Hematopoietic multipotent progenitor cell treated with erythropoietin and hydrocortisone succinate and interleukin-3 and kit ligand, for 4 days (in vitro differentiated cells): ENCODE measurements at places on chromosomes 6 and 20.

GRCh38 chr6:52509281-52510212 is 67.3 kb downstream of the TRAM2 start:
- no peak for DNase-seq

- DNase-seq = no peak
Measured at GRCh38 chr20:6395695-6396094, 272.9 kb upstream of the FERMT1 start.

DNA sequence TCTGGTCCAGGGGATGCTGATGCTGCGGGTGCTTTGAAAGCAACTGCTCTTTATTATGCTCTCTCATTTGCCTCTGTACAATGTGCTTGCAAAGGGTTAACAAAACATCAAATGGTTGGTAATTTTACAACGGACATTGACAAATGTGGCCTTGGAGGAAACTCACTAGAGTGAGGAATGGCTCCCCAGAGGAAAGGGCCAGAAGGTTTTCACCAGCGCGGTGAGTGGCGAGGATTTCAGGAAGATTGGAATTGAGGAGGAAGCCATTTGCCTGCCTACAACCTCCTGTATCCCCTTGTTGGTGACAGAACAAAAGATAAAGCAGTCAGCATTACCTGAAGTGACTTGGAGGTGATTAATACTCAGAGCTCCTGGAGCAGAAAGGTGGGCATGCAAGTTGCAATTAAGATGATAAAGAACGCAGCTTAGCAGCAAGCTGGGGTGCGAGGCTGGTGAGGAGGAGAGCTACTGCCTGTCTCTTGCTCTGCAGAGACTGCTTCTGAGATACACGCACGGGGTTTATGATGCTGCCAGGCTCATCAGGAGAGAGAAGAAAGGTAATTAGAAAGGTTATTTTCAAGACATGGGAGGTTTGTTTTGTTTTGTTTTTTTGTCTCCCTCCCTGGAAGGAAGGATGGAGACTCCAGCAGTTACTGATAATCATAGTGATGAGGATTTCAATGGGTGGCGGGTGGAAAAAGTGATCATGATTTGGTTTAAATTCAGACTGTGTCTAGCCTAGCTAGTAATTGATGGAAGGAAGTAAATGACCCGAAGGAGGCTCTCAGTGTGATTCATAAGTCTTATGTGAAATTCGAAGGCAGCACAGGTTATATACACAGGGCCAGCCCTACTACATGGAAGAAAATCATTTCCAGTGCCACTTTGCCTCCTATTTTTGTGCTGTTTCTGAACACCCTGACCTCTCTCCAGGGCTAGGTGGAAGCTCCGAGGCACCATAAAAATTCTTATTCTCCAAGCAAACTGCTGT is 141.6 kb upstream of the DTNBP1 start:
- DNase-seq = no peak

- no peak for DNase-seq
Measured at GRCh38 chr6:705047-705446, 12.1 kb upstream of the EXOC2 start.

DNA sequence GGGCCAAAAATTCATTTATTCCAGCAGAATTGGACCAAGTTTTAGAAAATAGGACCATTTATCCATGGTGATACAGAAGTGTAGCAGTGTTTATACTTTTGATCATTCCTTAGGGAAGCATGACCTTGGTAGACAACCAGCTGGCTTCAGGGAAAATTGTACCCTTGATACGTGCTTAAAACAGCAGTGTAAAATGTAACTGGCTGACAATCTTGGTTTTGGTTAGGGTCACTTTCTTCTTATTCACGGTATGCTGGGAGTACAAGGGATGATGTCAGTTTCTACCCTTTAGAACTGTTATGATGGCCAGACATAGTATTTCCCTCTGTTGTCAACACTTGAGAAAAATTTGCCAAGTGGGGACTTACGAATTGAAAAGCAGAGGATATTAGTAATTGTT is 157.1 kb downstream of the BCKDHB start:
- DNase-seq = no peak

GRCh38 chr6:89596056-89596455 is 42.5 kb downstream of the LYRM2 start:
- peak; percentile 7 for DNase-seq

- no peak for DNase-seq
Measured at GRCh38 chr20:44009679-44009992, 95.0 kb downstream of the TOX2 start.

DNA sequence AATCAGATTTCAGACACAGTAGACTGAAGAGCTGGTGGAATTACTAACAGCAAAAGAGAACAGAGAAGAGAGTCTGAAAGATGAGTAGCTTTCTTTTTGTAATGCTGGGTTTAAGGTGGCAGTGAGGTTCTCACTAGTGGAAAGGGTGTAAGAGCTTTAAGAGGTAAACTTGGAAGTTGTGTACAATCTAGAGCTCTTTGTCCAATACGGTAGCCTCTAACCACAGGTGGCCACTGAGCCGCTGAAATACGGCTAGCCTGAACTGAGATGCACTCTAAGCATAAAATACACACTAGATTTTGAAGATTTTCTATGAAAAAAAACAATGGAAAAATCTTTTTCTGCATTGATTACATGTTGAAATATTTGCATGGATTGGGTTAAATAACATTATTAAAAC is 4.0 kb downstream of the ELOVL2 start:
- no peak for DNase-seq

- DNase-seq = no peak
Measured at GRCh38 chr20:58746620-58747019, 54.0 kb downstream of the NPEPL1 start.

DNA sequence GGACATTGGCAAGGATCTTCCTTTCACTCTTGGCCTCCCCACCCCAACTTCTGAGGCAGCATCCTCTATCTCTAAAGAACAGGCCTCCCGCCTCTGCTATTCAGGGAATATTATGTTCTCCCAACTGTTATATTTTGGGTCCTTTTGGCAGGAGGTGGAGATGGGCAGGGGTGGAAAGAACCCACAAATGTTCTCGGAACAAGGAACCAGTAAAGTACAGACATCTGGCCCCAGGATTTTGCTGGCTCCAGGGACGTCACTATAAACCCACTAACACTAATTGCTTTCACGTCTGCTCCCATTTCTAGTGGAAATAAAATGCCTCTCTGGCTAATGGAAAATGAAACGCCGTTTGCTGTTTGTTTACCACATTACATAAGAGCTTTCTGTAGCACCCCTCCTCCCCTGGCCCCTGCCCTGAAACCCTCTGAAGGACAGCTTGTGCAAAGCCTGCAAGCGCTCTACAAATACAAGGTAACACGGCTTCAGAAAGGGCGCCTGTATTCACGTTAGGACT is 77.7 kb upstream of the TBC1D7 start:
- no peak for DNase-seq
